ENCODE measurements at places on chromosomes 3 and 15. TPM values are rescaled to one million over a fixed set of nuclear protein-coding genes. Genes with fewer than 3 reads are reported as not detected.
A peak's percentile ranks its signal among the peaks of the same experiment; 100 is the strongest.

DNA sequence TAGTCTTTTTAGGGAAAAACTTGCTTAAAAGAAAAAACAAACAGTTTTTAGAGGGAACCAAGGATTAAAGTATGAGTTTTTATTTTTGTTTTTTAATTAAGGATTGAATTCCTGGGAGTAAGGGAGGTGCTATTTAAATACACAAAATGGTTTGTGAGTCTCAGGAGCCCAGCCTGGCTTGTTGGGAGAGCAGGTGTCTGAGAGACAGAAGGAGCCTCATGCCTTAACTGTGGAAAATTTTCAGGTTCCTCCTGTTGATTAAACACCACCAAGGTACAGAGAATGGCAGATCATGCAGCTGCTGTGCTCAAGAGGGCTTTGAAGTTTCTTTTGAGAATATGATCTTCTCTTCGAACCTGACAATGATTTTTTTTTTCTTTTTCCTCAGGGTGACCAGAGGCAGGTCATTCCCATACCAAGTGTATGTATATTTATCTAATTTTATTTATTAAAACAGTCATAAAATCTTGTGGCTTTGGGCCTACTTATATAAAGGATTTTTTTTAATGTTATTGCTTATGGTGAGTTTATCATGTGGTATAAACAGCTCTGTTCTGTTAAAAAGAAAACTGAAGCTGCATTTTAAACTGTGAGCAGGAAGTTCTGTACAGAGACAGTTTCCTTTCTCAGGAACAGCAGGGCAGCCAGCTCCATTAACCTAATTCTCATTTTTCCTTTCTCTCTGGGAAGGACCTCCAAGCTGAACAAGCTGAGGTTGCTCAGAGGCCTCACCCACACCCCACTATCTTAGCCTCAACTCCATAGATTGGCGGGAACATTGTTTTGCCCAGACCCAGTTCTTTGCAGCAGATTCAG lies 33.7 kb upstream of the VILL start:
- DNase-seq, result no peak

DNA sequence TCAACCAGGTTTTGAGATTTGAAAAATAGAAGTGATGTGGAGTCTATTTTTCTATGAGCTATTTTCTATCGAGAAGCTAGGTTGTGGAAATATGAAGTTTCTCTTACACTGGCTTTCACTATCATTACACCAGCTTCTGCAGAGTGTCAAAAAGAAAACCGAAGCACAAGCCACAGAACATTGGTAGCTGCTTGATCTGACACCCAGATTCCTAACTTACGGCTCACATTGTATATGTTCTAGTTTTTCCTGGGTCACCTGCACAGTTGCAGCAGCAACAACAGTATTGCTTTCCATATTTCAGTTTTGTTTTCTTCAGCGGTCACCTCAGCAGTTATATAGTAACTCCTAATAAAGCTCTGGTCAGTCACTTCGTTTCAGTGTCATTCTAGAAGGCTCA lies 790.1 kb downstream of the PLOD2 start:
- DNase-seq, result no peak

GRCh38 chr3:99287876-99288275 lies 350.5 kb upstream of the COL8A1 start:
- DNase-seq, result no peak

Gene CRYGS
- 1.3 TPM for total RNA-seq

GRCh38 chr3:129560269-129560787 lies 17.4 kb downstream of the H1-8 start:
- peak; percentile 76 for DNase-seq

Gene BSN
- 0.27 TPM for total RNA-seq

GRCh38 chr3:160793722-160794252 lies 37.8 kb downstream of the PPM1L start:
- DNase-seq, result no peak

- no peak for DNase-seq
Observed at GRCh38 chr3:138862531-138862923, 27.8 kb upstream of the PIK3CB start.

Gene IMPG2
- total RNA-seq, result 0.65 TPM

DNA sequence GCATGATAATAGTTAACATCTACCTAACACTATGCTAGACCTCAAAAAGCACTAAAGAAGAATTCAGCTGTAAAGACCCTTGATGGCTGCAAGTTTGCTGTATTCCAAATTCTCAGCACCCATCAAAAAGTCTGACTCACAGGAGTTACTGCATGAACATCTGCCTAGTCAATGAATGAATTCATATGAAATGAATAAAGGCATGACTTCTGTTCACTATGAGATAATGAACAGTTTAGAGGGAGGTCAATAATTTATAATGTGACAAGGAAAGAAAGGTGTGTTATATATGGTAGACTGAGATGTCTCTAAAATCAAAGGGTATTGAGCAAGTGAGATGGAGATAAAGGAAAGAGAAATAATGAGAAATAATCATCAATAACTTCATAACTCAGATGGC lies 508.2 kb upstream of the TGFBR2 start:
- peak; percentile 27 for DNase-seq

GRCh38 chr3:17500618-17501017 lies 241.8 kb downstream of the TBC1D5 start:
- no peak for DNase-seq

Gene SEMA7A
- 7.9 TPM for total RNA-seq
